ENCODE measurements at places on chromosomes 6 and 20.

- DNase-seq = peak; percentile 84
Measured at GRCh38 chr6:16319813-16320532, 81.6 kb downstream of the GMPR start.

- no peak for DNase-seq
Measured at GRCh38 chr6:100457311-100457990, 7.3 kb downstream of the SIM1 start.

DNA sequence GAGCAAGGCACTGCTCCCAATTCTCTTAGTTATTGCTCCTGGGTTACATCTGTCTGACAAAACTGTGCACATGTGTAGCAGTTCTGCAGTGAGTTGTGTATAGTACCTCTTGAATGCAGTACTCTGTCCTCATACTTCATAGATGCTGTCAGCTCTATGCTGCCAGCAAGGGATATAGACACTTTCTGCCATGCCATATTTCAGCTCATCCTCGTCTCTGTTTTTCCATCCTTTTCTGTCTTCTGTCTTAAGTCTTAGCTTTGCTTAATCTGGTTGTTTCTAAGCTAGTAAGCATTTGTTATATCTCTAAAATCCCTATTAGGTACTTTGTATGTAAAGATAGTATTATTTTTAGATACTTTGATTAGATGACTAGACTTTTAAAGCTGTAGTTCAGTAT is 76.4 kb downstream of the HIVEP1 start:
- no peak for DNase-seq

DNA sequence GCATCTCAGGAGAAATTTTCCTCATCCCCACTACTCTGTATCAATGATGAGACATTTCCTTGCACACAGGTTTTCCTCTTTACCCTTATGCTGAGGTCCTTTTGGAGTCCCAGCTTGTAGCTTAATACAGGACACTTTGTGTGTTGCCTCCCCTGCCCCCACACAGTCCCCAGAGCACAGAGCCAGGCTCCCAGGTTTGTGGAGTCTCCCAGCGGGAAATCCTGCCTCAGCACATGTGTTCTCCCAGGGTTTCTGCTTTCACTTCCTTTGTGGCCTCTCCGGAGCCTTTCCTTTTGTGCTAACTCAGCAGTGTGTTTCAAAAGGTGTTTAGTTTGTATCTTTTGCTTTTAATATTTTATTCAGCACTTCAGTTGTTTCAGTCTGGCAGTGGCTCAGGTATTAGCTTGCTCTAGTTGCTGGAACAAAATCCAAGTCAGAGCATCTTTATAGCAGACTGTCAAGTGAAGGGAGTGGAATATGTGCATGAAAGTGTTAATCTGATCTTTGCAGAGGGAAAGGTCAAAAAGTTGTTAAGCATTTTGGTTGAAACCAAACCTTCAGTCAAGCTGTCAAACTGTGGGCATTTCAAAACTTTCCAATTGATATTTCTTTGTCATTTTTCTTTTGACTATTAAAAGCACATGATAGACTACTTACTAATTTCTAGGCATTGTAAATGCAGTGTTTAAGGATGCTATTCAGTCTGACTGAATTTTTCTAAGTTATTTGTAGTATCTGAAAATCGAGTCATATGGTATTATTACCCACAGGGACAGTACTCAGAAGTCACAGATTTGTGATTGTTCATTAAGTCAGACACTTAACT is 8.6 kb downstream of the SNX9 start:
- DNase-seq = no peak

- DNase-seq = no peak
Measured at GRCh38 chr6:129209355-129209754, 326.4 kb downstream of the LAMA2 start.

DNA sequence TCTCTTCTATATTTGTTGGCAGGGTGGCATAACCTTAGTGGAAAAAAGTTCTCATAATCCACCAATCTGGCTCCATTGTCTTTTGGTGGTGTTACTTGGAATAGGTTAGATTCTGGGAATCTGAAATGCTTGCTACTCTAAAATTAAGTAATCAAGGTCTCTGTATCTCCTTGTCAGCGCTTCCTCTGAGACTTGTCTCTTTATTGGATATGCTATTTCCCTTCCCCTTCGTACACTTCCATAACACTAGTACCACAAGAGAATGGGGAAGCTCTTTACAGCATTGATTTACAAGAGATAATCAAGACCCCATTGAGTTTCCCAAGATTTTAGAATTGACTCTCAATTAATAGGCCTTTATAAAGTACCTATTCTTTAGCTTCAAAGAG is 280.2 kb downstream of the ADGB start:
- DNase-seq = no peak

DNA sequence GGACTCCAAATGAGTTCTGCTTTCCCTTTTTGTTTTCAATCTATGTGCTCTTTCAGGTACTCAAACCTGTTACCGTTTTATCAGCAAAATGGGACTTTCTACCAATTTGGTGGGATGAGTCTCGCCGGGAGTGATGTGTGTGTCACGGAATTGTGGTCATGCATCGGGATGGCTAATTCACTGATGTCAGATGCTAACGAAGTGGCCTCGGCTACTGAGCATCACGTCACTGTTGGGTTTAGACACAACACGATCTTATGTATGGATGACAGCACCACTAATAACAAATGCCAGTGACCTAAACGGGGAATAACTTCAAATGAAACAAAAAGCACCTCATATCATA is 1.6 kb upstream of the PCK1 start:
- DNase-seq = no peak

GRCh38 chr20:10985536-10985935 is 311.7 kb upstream of the JAG1 start:
- DNase-seq = no peak

GRCh38 chr6:68240726-68241125 is 394.4 kb upstream of the ADGRB3 start:
- no peak for DNase-seq

DNA sequence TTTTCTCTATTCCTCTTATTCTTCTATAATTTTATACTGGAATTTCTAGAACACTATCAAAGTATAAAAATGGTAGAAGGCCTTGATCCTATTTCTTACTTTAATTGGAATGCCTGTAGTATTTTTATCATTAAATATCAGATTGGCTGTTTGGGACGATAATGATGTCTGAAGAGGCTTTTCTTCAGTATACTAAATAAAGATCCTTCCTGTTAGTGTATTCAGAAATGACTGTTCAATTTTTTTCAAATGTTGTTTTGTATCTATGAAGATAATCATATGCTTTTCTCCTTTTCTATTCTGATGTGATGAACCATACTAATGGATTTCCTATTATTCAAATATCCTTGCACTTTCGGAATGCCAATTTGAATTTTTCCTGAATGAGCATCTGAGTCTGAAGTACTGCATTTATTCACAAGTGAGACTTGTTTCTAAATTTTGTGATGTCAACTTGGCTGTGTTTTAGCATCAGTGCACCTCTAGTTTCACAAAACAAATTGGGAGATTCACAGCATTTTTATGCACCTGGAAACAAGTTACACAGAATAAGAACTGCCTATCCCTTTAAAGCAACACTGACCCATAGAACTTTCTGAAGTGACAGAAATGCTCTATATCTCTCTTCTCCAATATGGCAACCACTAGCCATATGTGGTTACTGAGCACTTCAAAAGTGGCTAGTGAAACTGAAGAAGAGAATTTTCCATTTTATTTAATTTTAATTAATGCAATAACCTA is 71.6 kb upstream of the PRND start:
- no peak for DNase-seq

DNA sequence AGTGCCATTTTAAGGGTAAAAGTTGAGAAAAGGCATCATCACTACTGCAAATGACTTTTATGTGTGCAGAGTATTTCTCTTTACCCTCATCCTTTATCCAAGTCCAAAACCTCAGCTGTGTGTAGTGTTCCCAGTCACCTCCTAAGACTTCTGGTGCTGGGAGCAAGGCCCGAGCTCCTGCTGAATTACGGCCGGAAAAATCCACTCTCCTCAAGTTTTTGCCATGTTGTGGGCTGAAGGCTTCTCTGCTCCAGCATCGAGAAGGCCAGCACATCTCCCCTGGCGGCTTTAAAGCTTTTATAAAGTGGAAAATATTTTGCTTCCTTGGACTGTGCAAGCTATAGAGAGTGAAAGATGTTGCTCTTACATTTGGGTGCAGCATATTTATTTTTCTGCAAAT is 153.2 kb upstream of the THBS2 start:
- DNase-seq = no peak

Measured in HS-27A (cell line).